ENCODE measurements at places on chromosomes 3 and 15. TPM values are rescaled to one million over a fixed set of nuclear protein-coding genes. Genes with fewer than 3 reads are reported as not detected.

The TOPBP1 gene
- total RNA-seq: 62.0 TPM

The SCN11A gene
- 0.64 TPM for total RNA-seq

DNA sequence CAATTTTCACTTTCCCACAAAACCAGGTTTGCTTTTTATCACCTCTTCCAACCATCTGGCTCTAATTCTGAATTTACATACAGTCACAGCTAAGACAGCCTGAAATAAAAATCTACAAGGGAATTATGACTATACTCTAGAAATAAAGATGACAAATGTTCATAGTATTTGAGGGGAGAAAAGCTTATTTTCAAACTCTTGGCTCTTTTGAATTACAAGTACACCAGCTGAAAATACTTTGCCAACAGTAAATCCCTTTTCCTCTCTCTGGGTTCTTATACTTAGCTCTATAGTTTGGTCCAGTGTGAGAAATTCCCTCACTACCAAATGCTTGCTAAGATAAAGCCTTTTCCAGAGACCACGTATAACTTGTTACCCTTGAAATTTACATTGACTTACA is 1037.9 kb downstream of the ROBO1 start:
- no peak for DNase-seq

DNA sequence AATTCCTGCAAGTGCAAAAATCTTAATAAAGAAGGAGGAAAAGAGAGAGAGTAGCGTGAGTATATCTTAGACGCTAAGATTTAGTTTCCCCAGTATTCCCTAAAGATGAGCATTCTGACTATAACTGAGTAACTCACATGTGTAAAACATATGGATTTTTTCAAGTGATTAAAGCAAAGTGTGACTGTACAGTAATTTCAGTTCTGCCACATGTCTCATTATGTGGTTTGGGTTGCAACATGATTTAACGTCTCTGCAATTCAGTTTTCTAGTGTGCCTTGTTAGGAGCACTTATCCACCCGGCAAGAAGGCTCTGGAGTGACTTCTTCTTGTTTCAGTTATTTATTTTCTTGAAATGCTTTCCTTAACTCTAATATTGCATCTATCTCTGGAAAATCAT is 514.1 kb downstream of the ROBO1 start:
- DNase-seq: no peak

DNA sequence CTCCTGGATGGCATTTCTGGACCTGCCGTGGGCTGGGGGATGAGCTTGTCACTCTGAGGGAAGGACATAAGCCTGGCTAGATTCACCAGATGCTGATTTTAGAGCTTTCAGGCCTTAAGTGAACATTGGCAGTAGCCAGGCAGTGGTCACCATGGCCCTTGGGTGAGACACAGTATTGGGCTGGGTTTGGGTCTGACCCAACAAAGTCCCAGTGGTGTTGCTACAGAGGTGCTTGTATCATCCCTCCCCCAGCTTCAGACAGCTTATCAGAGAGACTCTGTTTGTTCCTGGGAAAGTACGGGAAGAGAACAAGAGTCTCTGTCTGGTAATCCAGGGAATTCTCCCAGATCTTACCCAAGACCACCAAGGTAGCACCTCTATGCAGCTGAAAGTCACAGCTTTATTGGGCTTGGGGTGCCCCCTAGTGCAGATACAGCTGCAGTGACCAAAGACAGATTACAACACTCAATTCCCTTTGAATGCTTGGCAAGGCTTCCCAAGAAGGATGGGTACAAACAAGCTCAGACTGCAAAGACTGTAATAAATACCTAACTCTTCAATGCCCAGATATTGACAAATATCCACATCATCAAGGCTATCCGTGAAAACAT is 9.8 kb upstream of the RUVBL1 start:
- DNase-seq: no peak
